ENCODE measurements at places on chromosomes 1 and 21. TPM values are rescaled to one million over a fixed set of nuclear protein-coding genes. Genes with fewer than 3 reads are reported as not detected.

- DNase-seq, result no peak
Measured at GRCh38 chr1:31957701-31958674, 19.8 kb upstream of the PTP4A2 start.

Gene PDC
- polyA plus RNA-seq, result not detected

DNA sequence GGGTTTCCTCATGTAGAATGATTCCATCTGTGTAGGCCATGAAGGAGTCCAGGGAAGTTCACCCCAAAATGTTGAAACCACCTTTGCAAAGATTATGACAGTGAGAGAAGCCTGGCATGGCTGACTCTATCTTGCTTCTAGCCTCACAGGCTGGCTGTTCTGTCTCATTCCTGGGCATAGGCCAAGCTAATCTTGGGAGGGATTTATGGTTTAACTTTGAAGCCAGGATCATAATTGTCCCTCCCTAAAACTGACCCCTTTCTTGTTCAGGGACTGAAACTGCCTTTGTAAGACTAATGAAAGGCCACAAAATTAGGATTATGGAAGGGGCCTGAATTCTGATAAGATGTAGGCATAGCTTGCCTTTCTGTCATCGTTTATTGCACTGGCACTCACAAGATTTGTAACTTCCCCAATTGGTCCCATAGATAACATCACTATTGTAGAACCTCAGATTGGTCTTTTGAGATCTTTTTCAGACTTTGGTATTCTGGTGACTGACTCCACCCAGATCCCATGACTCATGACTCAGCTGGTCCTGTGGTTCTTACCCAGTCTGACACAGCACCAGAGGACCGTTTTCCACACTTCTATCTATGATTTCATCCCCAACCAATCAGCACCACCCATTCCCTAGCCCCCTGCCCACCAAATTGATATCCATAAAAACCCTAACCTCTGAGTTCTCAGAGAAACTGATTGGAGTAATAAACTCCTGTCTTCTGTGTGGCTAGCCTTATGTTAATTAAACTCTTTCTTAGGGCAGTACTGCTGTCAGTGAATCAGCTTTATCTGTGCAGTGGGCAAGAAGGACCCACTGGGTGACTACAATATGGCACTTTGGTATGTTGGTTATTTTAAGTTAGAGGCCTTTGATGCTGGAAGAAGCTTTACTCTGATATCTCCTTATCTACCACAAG is 13.6 kb upstream of the LAMTOR5 start:
- no peak for DNase-seq

GRCh38 chr1:195236991-195237889 is 1371.0 kb downstream of the KCNT2 start:
- DNase-seq, result no peak

GRCh38 chr1:2968471-2968881 is 52.8 kb upstream of the ACTRT2 start:
- no peak for DNase-seq

Gene TNFRSF9
- polyA plus RNA-seq, result 0.16 TPM

- no peak for DNase-seq
Measured at GRCh38 chr1:40848530-40849189, 13.5 kb downstream of the CITED4 start.

Gene FAM110D
- polyA plus RNA-seq, result not detected

Gene S100A7
- not detected for polyA plus RNA-seq

Gene HES3
- not detected for polyA plus RNA-seq

- no peak for DNase-seq
Measured at GRCh38 chr1:63981408-63981773, 207.6 kb downstream of the ROR1 start.

Gene SLC44A5
- 0.12 TPM for polyA plus RNA-seq

GRCh38 chr21:44927259-44927586 is 6.5 kb upstream of the ITGB2 start:
- no peak for DNase-seq

- no peak for DNase-seq
Measured at GRCh38 chr1:147264158-147264768, 21.8 kb downstream of the CHD1L start.

DNA sequence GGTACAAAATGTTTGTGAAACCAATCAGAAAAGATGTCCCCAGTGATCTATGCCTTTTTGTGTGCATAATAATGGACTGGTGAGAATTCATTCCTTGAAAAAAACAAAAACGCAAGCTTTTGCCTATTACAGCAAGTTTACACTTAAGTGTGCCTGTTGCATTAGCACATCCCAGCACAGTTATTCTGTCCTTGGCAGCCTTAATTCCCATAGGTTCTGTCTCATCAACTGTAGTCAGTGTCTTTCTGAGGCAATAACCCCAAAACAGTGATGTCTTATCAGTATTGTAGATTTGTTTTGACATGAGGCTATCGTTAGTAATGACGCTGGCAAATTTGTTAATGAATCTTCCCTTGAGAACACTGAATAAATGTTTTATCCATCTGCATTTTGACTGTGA is 109.9 kb upstream of the KCTD3 start:
- DNase-seq, result no peak

Gene UTS2
- not detected for polyA plus RNA-seq

GRCh38 chr1:17965515-17966100 is 142.0 kb upstream of the IGSF21 start:
- no peak for DNase-seq

DNA sequence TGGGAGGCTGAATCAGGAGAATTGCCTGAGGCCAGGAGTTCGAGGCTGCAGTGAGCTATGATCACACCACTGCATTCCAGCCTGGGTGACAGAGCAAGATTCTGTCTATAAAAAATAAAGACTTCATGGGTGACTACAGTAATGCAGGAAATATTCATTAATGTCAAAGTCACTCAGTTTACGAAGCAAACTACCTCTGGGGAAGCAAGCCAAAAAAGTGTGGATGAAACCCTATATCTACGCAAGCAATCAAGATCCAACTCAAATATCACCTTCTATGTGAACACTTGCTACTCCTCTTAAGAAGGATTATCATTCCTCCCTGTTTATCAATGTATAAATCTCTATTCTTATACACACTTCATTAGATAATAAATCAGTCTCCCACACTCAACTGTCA is 434.8 kb downstream of the SETD4 start:
- no peak for DNase-seq

DNA sequence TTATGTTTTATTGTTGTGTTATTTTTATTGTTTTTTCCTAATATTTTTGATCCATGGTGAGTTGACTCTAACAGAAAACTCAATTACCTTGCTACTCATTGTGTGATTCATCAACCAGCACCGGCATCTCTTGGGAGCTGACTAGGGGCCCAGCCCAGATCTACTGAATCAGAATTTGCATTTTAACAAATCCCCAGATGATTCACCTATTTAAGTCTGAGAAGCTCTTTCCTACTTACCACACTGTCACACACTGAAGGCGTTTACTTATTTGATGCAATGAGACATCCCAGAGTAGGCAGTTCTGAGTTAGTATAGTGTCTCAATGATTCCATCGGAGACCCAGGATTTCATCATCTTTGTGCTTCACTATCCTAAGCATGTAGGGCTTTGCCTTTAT is 416.6 kb downstream of the RWDD3 start:
- no peak for DNase-seq

Gene PADI4
- 1.6 TPM for polyA plus RNA-seq

Gene PTAFR
- 6.2 TPM for polyA plus RNA-seq

DNA sequence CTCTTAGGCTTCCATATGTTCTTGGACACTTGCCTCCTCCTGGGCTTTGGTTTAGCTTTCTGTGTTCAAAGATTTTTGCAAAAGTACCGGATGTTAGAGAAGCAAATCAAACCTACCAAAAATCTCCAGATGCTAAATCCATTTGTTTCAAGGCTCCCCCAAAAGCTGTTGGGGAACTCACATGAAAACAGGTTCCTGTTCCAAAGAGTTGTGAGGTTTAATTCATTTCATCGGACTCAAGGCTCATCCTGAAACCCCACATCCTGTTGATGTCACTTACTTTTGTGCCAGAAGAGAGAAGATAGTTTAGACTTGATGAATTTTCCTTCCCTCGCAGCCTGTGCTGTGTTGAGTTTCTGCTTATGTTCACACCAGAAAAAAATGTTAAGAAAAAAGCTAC is 41.7 kb upstream of the RXRG start:
- DNase-seq, result no peak

Gene PBXIP1
- 77.6 TPM for polyA plus RNA-seq

- DNase-seq, result no peak
Measured at GRCh38 chr21:34844924-34845238, 176.1 kb downstream of the CLIC6 start.

Gene TAS1R3
- 5.7 TPM for polyA plus RNA-seq

Gene C1orf216
- polyA plus RNA-seq, result 2.2 TPM

DNA sequence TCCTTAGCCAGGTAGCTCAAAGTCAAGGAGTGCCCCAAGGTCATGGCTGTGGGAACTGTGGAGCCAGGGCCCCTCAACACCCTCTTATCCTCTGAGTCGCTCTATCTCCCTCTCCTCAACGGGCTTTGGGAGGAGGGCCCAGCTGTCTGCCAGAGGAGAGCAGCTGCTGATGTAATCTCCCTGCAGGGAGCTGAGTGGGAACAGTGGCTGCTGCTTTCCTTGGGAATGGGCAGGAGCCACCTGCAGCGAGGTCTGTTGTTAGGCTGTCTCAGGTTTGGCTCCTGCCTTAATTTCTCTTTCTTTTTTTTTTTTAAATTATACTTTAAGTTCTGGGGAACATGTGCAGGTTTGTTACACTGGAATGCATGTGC is 58.8 kb upstream of the MAP1LC3C start:
- DNase-seq, result no peak

- DNase-seq, result peak; percentile 67
Measured at GRCh38 chr1:244730153-244730933, 77.4 kb downstream of the DESI2 start.

GRCh38 chr1:78171736-78172590 is 126.2 kb downstream of the GIPC2 start:
- no peak for DNase-seq

- DNase-seq, result no peak
Measured at GRCh38 chr1:41349361-41350054, 11.7 kb upstream of the FOXO6 start.

GRCh38 chr1:58063095-58063494 is 483.4 kb downstream of the OMA1 start:
- no peak for DNase-seq

Gene PAQR6
- 1.3 TPM for polyA plus RNA-seq

Gene GJA8
- not detected for polyA plus RNA-seq

GRCh38 chr1:98793136-98793535 is 131.6 kb downstream of the SNX7 start:
- no peak for DNase-seq

Gene PSMB2
- 20.5 TPM for polyA plus RNA-seq

Gene RHD
- not detected for polyA plus RNA-seq

Gene CD46
- 38.6 TPM for polyA plus RNA-seq

Gene RPE65
- not detected for polyA plus RNA-seq

Gene PTPN14
- polyA plus RNA-seq, result not detected

DNA sequence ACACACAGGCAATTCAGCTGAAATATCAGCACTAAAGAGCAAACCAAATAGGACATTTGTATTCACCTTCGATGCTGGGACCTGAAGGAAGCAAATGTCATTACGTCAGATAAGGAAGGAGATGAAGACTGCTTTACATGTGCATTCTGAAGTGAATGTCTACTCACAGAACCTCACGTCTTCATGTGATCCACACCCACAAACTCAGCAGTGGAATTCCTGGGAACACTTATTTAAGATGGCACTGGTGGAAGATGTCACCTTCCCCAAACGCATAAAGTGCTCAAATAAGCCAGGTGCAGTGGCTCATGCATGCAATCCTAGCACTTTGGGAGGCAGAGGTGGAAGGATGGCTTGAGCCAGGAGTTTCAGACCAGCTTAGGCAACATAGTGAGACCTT is 11.4 kb downstream of the PGBD5 start:
- no peak for DNase-seq

DNA sequence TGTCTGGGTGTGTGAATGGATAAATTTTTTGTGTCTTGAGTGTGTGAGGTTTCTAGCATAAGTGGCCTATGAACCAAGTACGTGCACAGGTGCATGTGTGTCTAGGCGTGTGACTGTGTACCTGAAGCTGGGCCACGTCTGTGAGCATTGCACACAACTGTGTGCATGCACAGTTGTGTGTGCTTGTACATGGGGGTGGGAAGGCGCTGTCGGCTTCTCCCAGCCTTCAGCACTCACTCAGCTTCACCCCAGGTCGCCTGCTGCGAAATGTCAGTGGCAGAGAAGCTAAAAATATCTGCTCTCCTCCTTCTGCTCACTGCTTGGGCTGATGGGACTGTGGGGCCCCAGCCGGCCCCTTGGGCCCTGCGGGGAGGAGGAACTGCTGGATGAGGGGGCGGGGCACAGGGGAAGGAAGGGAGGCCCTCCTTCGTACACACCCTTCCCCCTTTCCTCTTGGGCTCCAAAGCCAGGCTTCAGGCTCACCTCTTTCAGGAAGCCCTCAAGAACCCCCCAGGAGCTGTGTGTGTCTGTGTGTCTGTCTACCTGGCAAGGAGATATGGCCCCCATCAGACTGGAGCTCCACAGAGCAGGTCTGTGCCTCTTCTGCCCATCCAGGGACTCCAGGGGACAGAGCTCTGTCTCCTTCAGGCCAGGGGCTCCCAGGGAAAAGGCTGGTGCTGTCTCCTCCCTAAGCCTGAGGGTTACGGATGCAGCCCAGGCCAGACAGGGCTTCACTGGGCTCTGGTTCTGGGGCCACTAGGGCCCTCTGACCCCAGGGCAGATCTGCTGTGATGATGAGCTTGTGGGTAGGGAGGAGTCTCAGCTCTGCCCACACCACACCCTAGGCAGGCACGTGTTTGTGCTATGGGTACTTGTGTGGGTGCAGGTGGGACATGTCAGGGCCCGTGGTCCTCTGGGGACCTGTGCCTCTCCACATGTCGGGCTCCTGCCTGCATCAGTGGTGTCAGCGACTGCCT is 35.6 kb upstream of the WASF2 start:
- peak; percentile 82 for DNase-seq

Gene VCAM1
- not detected for polyA plus RNA-seq

All from B cell (primary cell).